ENCODE measurements at places on chromosomes 2 and 18.

GRCh38 chr2:151860210-151860609 is 32.0 kb upstream of the ARL5A start:
- DNase-seq, result no peak

DNA sequence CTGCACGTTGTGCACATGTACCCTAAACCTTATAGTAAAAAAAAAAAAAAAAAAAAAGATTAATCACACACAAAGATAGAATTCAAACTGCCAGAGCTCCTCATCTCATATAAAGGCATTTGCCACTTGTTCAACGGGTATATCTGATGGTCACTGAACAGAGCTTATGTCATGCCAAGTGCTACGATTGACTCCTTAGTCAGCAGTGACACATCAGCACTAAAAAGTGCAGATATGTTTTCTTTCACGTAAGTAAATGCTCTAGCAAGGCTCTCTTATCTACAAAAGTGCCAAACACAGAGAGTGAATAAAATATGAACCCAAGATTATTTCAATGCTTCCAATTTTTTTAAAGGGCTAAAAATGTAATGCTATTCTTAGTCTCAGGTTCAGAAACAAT is 1.1 kb downstream of the LMAN1 start:
- DNase-seq, result no peak

DNA sequence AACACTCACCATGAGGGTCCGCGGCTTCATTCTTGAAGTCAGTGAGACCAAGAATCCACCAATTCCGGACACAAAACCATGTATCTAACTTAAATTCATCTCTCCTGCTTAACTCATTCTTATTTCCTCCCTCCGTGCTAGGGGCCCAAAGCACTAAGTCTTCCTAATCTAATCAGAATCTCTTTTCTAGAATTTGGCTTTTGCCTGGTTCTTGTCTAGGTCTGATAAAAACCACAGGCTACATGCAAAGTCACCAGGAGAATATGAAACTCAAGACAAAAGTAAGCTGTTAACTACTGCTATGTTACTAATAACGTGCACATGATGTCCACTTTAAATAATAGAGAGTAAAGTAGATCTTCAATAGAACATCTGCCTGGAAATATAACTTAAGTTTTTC is 69.9 kb downstream of the TRIP12 start:
- DNase-seq, result no peak

DNA sequence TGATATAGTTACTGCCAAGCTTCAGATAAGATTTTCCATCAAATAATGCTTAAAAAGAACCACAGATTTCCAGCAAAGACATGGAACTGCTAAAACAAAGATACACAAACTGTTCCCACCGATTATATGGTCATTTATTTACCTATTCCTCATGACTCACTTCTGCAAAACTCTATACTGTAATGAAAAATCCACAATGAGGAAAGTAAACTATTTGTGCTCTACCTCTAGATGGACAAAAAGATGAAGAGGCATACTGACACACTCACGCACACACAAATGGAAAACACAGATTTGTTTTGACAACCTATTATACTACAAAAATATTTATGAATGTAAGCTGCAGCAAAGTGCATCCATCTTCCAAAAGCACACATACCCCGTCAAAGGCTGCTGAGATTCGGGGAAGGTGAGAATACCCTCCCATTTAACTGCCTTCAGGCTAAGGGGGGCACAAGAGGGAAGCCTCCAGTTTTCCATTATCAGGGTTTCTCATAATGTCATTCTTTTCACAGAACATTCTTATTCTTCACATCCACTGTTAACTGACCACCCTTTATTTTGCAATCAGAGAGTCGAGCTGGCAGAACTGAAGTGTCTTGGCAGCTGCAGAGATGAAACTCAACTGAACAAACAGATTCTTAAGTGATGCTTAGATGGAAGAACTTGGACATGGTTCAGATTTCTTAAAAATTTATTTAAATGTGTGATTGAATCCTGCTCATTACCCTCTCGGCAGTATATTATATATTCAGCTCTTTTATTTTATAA is 115.9 kb upstream of the TANK start:
- no peak for DNase-seq

DNA sequence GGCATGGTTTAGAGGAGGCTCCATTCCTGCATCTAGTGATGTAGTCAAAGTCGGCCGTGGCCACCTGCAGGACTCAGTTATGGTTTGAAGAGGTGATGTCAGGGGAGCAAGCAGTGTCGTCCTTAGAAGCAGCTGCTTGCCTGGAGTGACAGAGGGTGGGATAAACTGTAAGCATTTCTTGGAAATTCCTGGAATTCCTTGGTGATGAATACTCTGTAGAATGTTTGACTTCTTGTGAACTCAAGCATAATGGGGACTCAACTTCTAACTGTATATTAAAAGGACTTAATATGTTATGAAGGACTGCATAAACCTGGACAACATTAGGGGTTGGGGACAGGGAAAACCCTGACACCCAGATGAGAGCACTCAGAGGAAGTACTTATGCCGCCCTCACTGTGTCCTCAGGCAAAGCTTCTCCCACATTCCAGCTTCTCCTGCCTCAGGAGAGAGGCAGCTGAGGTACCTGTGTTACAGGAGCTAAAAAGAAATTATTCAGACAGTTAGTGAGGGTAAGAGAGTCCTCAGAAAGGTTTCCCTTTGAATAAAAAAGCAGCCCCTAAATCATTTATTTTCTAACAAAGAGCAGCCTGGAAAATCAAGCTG is 459.9 kb upstream of the CELF4 start:
- no peak for DNase-seq

GRCh38 chr2:120710256-120710655 is 25.4 kb upstream of the GLI2 start:
- no peak for DNase-seq

DNA sequence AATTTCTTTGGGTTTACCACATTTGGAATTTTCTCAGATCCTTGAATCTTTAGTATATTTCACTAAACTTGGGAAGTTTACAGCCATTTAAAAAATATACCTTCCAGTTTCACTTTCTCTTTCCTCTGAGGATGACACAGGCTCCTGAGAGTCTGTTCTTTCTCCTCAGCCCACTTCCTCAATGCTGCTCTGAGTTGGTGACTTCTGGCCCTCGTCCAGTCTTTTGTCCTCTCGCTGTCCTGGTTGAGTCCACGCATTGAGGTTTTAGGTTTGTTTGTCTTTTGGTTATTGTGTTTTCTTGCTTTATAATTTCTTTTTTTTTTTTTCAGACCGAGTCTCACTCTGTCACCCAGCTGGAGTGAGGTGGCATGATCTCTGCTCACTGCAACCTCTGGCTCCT is 40.7 kb upstream of the GALR1 start:
- no peak for DNase-seq

DNA sequence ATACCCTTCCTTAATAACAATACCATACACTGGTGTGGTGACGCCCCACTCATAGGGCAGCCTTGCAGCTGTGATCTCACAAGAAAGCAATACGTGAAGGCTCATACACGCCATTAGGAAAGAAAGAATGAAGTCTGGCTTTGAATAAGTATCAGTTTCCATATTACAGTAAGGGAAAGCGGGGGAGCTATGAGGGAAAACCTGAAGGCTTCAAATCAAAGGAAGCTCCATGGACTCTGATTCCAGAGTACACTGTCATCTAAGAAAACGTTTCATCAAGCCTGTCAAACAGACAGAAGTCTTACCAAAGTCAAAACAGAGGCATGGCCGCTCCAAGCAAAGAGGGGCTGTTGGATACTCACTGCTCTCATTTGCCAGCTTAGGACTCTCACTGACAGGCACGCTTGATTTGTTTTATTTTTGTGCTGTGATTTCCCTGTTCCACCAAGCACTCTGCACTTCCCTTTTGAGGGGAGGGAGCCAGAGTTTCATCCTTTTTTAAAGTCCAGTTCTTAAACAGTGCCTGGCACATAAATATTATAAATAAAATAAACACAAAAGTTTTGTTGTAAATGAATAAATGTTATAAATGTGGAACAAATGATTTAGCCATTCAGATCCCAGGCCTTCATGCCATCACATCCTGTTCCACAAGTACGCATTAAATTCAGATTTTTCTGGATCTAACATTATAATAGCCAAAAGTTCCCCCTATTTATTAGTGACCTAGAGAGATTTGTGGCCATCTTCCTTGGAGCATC is 221.2 kb downstream of the PIEZO2 start:
- no peak for DNase-seq

GRCh38 chr2:54385271-54385670 is 70.9 kb upstream of the SPTBN1 start:
- DNase-seq, result no peak

Measured in activated CD4-positive, alpha-beta T cell treated with anti-CD3 and anti-CD28 coated beads, Interleukin-2, amount 50 U/mL, for 4 hours (primary cell).